ENCODE measurements at places on chromosomes 4 and X.
A peak's percentile ranks its signal among the peaks of the same experiment; 100 is the strongest.

DNA sequence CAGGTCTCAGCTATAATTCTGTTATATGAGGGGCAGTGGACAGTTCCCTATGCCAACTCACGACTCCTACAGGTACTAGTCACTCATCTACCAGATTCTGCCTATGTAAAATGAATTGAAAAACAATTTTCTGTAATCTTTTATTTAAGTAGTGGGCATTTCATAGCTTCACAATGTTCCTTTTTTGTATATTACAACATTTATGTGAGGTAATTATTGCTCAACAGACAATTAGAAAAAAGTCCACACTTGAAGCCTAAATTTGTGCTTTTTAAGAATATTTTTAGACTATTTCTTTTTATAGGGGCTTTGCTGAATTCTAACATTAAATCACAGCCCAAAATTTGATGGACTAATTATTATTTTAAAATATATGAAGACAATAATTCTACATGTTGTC is 20.4 kb downstream of the EREG start:
- no peak for DNase-seq

DNA sequence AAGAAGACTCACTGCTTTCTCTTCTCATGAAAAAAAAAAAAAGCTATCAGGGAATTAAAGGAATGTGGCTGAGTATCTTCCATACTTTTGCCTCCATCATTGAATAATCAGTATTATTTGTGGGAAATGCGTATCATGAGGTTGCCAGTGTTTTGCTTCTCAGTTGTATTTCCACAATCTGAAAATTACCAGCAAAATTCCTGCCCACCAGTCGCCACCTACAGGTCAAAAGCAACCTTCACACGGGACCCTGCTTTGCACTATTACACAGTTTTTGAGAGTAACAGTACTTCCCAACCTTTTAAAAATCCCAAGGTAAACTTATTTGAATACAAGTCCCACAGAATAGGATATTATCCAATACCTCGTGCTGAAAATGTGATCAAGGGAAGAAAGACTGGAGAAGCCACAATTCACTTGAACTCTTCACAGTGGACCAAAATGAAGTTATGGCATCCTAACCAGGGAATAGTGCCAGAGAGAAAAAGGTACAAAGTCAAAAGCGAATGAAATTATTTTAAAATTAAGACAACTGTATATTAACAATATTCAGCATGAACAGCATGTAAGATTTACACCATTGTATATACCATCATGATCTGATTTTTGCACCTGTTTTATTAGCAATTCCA is 30.4 kb downstream of the PGRMC1 start:
- DNase-seq, result no peak

GRCh38 chr4:181821039-181822004 is 421.9 kb upstream of the TENM3 start:
- no peak for DNase-seq

GRCh38 chrX:82748906-82749505 is 759.1 kb upstream of the POU3F4 start:
- DNase-seq, result no peak

GRCh38 chr4:26105815-26106699 is 192.0 kb downstream of the SMIM20 start:
- no peak for DNase-seq

DNA sequence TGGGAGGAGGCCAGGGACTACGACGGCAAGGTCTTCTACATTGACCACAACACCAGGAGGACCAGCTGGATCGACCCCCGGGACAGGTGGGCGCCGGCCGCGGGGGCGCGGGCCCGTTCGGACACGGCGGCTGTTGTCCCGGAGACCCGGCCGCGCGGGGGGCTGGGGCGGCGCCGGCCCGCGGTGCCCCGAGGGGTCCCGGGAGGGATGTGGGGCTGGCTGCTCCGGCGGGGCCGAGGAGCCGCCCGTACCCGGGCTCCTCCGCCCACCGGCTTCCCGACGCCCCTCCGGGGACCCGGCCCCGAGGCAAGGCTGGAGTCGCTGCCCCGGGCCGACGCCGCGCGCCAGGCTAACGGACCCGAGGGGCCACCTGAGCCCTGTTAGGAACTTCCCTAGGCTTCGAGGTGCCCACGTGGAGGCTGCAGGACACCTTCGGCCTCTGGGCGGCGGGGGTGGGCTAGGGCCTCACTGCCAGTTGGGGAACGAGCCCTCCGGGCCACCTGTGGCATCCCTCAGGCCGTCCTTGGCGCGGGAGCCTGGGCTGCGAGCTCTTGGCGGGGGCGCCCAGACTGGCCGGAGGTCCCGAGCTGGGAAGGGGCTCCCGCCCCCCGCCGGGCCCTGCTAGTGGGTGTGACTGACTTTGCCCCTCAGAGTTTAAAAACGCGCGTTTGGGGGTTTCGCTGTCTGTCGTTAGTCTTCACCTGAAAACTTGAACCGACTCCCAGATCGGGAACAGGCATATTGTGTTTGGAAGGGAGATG is 660 bp downstream of the WWC2 start:
- DNase-seq, result peak; percentile 69

- DNase-seq, result no peak
Measured at GRCh38 chr4:142550965-142551364, 295.1 kb downstream of the INPP4B start.

DNA sequence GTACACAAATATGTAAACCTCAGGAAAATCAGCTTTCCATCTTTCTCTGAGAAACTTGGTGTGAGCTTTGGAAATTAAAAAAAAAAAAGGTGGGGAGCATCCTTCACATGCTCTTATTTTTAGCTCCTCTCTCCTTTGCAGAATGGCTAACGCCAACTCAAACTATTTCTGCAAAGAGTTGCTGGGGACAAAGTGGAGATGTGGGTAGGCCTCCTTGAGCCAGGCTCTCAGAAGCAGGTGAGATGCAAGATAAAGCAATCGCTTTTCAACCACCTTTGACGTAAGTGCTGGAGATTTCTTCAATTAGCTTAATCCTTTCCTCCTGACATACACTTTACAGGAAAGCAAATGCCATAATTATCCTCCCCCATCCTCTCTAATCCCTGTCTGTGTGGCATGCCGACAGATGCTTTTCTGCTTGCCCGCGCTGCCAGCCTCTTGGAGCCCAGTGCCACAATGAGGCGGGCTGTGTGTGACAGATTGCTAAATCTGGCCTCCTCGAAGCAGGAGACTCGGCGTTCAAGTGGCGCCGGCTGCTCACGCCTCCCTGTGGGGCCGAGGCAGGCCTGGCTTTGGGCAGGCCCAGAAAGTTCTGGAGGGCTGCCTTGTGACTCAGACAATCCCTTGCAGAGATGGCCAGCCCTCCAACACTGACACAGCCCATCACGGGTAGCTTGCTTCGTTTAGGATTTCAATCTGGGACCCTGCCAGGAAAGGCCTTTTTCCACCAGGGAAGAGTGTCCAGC is 64.9 kb upstream of the SOD3 start:
- no peak for DNase-seq

DNA sequence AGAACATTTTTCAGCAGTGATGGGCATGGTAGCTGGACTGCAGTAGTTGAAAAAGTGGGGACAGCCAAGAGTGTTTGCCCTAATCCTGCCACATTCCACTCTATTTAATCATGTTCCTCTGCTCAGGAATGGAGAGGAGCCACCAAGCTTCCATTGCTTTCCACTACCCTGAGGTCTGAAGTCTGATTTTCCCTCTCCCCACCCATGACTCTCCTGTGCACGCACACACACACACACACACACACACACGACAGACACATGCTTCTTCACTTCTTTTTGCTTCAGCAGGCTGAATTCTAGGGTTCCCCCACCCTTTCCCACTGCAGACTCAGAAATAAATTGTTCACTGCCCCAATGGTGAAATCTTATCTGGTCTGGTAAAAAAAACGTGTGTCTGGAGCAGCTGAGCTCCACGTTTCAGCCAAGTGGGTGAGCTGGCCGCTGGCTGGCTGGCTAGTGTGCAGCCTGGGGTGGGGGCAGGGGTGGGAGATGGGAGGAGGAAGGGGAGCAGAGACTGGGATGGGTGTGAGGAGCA is 142.7 kb upstream of the NALF2 start:
- DNase-seq, result no peak

DNA sequence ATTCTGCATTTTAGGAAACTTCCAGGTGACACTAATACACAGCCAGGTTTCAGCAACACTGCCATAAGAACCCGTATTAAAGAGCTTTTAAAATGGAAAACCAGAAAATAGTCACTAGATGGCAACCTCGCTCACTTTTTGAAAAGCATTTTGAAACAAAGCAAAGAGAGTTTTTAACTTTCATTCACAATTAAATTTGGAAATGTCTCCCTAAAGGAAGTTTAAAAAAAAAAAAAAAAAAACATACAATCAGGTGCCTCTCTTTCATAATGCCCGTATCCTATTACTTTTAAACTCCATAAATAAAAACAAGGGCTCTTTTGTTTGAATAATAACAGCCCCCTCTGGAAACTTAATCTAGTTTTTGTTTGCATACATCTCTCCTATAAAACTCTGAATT is 20.3 kb downstream of the MEPE start:
- no peak for DNase-seq

DNA sequence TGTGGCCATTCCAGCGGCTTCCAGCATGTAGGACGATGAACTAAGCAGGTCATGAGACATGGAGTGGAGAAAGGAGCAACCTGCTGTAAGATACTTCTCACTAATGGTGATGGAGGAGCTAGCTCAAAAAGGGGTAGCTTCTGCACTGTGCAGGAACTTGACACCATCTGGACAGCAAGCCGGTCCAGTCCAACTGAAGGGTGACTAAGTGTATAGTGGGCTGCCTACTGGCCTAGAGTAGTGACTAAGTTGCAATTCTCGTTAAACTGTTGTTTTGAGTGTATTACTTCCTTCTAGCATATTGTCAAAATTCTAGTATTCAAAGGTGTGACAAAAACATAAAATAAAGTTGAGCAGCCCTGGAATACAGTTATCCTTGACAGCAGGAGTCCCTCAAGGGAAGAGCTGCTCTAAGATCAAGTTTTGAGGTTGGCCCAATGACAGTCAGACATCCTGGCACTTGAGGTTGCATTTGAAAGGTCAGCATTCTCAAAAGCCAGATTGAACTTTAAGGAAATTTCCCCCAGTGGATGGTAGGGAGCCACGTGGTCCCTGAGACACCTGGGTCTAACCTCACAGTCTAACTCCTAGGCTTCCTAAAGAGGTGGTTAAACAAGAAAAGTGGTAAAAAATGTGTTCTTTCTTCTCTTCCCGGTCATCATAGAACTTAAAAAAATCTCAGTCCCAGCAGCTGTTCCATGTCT is 8.0 kb downstream of the CETN2 start:
- no peak for DNase-seq

GRCh38 chrX:40420899-40421729 is 159.7 kb upstream of the ATP6AP2 start:
- DNase-seq, result no peak

- DNase-seq, result no peak
Measured at GRCh38 chr4:173666-174314, 49.5 kb downstream of the ZNF718 start.

GRCh38 chr4:136670265-136670664 is 862.0 kb downstream of the PCDH18 start:
- no peak for DNase-seq

DNA sequence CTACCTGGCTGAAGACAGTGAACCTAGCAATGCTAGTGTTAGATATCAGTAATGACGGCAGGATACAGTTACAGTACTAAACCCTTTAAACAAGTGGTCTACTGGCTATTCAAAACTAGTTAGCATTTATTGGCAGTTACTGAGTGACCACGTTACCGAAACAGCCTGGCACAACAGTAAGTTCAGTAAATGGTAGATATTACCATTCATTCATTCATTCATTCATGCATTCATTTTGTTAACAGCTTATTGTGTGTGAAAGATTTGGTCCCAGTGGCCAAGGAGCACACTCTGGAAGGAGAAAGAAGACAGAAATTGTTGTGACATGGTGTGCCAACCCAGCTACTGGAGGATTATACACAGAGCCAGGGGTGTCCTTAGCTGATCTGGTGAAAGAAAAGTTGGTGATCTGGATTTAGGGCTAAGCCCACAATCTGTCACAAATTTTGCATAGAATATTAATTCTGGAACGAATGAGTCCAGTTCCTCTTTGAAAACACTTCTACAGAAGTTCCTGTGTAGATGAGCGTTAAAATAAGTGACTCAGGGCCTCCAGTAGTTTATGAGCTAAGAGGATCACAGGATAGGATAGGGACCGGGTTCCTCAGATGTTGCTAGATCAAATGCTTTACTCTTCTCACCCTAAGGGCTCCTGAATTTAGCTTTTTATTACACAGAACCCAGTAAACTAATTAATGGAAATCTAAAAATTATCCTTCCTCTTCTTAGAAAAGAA is 179.1 kb downstream of the CBR4 start:
- DNase-seq, result no peak

DNA sequence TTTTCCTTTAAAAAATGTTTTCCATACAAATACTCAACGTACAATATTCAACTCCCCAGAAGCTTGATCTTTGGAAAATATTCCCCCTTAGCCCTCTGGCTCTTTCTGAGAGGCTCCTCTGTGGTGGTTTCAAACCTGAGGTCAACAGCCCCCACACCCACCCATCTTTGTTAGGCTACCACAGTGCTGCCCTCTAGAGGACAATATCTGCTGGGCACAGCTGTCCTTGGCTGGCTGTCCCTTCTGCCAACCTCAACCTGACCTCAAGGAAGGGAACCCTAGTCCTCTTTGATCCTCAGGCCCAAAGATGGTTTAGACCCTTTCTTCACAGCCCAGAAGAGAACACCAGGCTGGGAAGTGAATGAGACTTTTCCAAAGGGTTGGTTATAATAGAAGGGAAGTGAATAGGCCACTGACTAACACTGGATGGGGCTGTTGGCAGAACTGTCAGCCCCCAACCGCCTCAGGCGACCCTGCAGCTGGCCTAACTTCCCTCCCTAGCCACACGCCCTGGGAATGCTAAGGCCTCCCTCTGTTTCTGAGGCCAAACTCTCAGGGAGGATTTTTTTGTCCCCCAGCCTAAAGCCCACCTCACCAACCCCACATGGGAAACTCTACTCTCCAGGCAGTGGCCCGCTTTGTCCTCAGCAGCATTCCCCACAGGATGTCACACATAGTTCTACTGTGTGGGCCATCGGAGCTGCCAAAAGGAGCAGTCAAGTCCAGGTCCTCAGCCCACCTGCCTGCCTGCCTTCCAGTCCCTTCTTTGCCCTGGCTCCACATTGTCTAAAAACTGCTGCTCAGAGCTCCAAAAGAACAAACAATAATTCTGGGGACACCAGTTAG is 34.3 kb downstream of the NYX start:
- no peak for DNase-seq

GRCh38 chr4:88583631-88584470 is 8.4 kb upstream of the HERC3 start:
- no peak for DNase-seq

- DNase-seq, result no peak
Measured at GRCh38 chr4:165634766-165635165, 238.3 kb upstream of the TLL1 start.

DNA sequence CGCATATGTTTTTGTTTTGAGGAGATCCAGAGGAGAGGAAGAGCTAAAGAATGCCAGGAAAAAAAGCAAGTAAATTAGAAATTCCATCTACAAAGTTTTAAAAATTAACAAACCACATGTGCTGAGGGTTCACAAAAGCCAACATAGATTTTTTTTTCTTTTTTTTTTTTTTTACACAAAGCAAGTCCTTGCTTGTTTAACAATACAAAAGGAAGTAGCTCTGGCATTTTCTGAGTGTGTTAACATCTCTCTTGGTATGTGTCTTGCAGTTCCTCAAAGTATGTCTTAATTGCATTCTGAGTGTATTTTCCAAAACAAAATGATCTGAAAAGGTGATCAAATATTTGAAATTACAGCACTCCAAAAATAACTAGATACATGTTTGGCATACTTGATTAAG is 1682.7 kb upstream of the AGA start:
- DNase-seq, result no peak

- DNase-seq, result no peak
Measured at GRCh38 chr4:75598390-75598789, 31.9 kb downstream of the CDKL2 start.

Data from RWPE2 (cell line).